ENCODE measurements at places on chromosomes 2 and 18. TPM values are rescaled to one million over a fixed set of nuclear protein-coding genes. Genes with fewer than 3 reads are reported as not detected.
A peak's percentile ranks its signal among the peaks of the same experiment; 100 is the strongest.

DLGAP1 gene
- total RNA-seq: under 0.01 TPM

LYPD1 gene
- total RNA-seq: 79.7 TPM

ZEB2 gene
- total RNA-seq: 50.9 TPM

MOB4 gene
- 69.4 TPM for total RNA-seq

MALL gene
- total RNA-seq: 1.6 TPM

KCNE4 gene
- total RNA-seq: 8.3 TPM

- DNase-seq: peak; percentile 11
These were observed 97.5 kb upstream of the CD302 start for GRCh38 chr2:159895258-159896065.

- no peak for DNase-seq
These were observed 48.3 kb downstream of the TNS1 start for GRCh38 chr2:217954469-217954868.

- DNase-seq: no peak
These were observed 83.0 kb downstream of the ADD2 start for GRCh38 chr2:70684846-70685622.

DNA sequence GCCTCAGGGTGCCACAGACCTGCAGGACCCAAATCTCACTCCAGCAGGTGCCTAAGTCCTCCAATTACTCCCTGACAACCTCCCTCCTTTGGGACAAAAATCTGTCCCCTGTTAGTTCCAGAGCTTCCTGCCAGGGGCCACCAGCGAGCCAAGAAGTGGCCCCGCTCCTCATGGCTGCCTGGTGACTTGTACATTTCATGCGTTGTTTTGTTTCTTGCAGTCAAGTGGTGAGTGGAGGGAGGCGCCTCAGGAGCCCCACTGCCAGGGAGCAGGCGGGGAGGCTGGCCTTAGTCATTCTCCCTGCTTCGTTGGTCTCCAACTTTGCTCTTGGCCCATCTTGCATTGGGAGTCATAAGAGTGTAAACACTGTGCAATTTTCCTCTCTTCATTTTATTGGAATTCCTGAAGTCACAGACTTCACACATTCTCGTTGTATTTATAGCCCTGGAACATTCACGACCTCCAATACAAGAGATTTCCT lies 81.3 kb downstream of the KCNF1 start:
- peak; percentile 28 for DNase-seq

- no peak for DNase-seq
These were observed 9.6 kb upstream of the KCNG2 start for GRCh38 chr18:79787865-79788733.

DNA sequence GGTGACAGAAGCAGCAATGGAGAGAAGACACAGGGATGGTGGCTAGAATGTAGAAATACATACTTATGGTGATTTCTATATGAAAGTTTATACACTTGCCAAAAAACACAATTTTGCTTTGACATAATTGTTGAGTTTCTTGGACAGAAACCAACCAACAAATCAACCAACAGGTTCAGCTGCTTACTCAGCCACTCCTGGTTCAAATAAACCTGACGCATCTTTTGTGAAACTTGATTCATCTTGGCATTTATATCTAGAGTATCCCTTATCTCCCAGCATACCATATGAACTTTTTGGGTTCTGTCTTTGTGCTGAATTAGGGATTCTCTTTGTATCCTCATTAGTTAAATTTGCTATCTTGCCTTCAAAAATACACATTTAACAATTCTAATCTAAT lies 54.1 kb upstream of the ERBB4 start:
- DNase-seq: no peak

DNA sequence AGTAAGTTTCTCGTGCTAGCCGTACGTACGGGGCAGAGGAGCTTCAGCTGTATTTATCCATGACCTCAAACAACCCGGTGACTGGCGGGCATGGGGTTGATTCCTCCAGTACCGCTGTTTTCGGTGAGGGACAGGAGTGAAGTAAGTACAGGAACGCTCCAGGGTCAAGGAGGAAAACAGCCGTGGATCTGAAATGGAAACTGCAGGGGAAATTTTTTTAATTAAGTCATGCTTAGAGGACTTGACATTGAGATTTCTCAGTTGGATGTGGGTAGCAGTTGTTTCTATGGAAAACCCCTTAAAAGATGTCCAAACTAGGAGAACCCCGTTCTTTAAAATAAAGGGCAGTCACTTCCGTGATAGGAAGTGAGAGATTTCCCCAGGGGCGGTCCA lies 1.2 kb downstream of the RAB12 start:
- DNase-seq: peak; percentile 19

GRCh38 chr18:59182673-59183072 lies 37.3 kb upstream of the GRP start:
- no peak for DNase-seq

DNA sequence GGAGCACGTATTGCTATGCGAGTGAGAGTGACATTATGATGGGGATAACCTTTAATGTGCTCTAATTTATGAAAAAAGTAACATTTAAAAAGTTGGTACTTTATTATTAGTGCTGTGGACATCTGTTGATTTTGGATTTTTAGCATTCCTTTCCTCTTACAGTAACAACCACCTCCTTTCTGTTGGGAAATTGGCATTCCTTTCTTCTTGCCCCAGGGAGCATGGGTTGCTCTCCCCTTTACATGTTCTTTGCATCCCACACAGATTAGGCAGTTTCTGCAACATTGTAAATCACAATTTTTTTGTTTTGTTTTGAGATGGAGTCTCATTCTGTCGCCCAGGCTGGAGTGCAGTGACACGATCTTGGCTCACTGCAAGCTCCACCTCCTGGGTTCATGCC lies 300.2 kb downstream of the LPIN1 start:
- DNase-seq: peak; percentile 50

DNA sequence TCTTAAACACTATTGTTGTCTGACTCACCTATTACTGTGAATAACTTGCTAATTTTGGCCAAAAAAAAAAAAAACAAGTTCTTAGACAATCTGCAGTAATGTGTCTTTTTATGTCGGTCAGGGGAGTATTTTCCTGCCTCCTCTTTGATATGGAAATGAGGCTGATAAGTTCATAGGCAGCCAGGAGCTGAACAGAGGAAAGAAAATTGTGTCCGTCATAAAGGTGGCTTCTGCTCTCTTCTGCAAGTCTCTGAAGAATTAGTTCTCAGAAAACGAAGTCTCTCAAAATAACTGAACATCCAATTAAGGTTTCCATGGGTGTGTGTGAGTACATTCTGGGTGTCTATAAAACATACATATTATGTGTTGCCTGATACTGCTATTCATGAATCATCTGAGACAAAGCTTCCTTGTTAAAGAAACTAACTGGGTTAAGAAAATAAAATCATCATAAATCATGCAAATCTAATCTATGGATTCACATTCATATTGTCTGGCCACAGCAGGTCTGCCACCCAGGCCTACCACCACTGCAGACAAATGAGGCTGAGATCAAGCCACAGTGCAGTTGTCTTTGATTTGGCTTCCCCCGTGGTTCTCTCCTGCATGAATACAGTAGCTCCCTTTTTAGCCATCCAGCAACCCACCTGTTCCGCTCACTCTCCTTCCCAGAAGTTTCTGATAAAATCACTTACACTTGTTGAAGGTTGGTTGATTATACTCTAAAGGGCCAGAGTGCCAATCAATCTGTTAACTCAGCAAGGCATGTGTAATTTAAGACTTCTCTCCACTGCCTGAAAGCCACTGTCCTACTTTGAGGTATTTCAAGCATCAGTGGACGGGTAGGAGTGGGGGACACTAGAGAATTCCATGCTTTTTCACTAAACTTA lies 19.4 kb upstream of the SP5 start:
- DNase-seq: no peak

GRCh38 chr2:229800997-229801754 lies 86.8 kb upstream of the DNER start:
- peak; percentile 65 for DNase-seq

DNA sequence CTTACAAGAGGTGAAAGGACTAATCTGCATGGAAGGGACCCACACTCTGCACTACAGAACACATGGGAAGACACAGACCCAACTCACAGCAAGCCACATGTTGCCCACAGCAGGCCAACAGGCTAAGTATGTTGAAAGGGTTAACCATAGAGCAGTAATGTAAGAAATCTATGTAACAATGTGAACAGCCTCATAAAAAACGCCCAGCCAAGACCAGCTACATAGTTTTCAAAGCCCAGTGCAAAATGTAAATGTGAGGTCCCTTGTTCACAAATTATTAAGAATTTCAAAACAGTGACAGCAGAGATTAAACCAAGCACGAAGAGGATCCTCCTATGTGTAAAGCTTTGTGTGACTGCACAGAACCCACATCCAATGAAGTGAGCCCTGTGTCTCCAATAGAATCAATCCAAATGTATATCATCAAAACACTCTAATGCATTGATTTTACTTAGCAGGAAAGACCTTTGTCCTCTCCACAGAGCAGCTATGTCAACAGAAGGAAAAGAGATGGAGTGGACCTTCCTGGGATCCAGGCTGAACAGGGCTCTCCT lies 210.1 kb downstream of the AGPS start:
- no peak for DNase-seq

GRCh38 chr18:63869374-63869773 lies 18.1 kb upstream of the SERPINB2 start:
- peak; percentile 91 for DNase-seq

- peak; percentile 84 for DNase-seq
These were observed 13.9 kb upstream of the SLC1A4 start for GRCh38 chr2:64975232-64975821.

- DNase-seq: no peak
These were observed at the start of gene ITPRIPL1 for GRCh38 chr2:96325041-96325883. Gene ITPRIPL1, plus strand, starts transcription at chr2:96325317. Its CDS starts 523 bp downstream, at chr2:96325840.

DNA sequence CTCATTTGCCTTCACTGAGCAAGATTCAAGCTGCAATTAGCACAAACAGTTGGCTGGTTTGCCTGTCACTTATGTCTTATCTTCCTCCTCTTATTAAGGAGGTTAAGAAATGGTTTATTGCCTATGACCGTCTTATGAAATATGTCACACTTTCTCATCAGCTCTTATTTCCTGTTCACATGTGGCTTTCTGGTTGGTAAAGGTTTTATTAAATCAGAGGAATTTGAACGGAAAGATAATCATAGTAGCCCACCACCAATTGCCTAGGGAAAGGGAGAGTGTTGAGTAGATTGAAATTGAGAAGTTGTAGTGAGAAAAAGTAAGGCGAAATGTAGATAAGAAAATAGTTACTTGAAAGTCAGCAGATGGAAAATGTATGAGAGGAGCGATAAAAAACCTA lies 4.2 kb upstream of the IL1R1 start:
- DNase-seq: no peak

GRCh38 chr18:32610176-32610575 lies 139.5 kb upstream of the GAREM1 start:
- no peak for DNase-seq

DNA sequence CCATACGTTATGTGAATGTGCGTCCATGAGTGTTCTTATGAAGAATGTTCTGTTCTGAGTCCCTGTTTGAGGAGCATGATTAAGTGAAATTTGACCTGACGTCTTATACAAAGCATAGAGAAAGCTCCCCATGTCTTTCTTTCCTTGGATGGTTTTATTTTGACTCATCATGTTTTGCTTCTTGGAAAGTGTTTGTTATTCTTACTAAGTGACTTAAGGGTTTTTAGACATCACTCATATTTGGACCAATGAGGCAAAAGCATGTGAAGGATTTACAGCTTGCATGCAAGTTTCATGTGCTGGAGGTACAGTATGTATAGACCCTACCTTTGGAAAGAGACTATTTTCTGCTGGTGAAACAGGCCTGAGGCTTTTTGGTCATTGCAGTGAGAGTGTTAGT lies 33.5 kb upstream of the ZEB2 start:
- DNase-seq: peak; percentile 97

DNA sequence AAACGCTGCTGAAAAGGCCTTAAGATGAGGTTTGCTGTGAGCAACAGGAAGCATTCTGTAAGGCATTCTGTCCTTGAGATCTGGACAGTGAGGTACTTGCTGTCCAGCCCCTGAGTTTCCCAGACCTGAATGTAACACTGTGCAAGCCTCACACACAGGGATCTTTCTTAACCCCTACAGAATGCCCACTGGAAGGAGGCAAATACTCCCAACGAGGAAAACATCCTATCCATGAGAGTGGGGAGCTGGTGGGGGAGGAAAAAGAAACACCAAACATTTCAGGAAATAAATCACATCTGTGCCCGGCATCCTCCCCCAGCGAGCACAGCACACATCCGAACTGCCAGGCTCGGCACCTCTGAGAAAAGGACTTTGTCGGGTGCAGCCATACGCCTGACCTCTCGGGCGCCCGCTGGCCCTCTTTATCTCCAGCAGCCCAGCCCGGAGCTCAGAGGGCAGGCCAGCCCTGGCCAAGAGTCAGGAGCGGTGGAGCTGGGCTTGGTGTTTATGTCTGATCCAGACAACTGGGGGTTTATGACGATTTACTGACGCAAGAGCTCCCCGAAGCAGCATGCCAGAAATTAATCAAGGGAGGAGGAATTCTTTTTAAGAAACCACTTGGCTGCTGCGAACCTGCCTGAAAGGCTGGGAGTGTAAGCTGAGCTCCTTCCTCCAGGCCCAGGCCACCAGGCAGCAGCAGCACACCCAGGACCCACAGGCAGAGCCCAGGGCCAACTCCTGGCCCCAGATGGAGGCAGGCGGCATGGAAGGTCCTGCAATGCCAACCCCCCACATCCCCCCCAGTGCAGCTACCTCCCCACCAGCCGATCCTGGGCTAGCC lies 72.2 kb downstream of the HDAC4 start:
- DNase-seq: peak; percentile 98
